Stimulated activated CD8-positive, alpha-beta memory T cell treated with anti-CD3 and anti-CD28 coated beads, Interleukin-4, amount 100 ng/mL, for 4 hours (primary cell): ENCODE measurements at places on chromosomes 11 and 22.

- no peak for DNase-seq
Measured at GRCh38 chr22:42844756-42845155, 12.3 kb downstream of the ARFGAP3 start.

- no peak for DNase-seq
Measured at GRCh38 chr11:92803391-92803790, 166.1 kb upstream of the MTNR1B start.

DNA sequence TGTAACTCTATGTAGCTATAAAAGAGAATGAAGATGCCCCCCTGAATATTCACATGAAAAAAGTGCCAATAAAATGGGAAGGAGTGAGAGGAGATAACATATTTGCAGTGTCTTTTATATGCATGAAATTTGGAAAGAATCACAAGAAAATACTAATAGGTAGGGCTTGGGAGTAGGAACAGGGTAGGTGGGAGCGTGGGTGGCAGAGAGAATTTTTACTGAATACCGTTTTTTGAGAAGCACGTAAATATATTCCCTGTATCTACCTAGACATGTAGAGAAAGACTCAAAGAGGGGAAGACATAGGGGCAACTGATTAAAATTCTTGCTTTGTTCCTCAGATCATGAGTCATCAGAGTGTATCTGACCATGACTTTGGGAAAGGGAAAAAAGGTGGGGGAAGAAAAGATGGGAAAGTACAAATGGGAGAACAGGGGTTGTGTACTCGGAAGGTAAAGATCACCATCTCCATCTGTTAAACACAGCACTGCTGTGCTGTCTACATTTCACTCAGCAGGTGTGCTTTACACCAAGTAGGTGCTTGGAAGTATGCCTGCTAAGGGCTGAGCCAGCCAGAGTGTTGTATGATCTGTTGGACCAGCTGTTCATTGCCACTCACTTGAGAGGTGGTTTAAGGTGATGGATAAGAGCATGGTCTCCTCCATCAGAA, 16.0 kb downstream of the PRR5L start:
- no peak for DNase-seq

- DNase-seq = no peak
Measured at GRCh38 chr11:20355221-20356219, 8.0 kb upstream of the HTATIP2 start.

DNA sequence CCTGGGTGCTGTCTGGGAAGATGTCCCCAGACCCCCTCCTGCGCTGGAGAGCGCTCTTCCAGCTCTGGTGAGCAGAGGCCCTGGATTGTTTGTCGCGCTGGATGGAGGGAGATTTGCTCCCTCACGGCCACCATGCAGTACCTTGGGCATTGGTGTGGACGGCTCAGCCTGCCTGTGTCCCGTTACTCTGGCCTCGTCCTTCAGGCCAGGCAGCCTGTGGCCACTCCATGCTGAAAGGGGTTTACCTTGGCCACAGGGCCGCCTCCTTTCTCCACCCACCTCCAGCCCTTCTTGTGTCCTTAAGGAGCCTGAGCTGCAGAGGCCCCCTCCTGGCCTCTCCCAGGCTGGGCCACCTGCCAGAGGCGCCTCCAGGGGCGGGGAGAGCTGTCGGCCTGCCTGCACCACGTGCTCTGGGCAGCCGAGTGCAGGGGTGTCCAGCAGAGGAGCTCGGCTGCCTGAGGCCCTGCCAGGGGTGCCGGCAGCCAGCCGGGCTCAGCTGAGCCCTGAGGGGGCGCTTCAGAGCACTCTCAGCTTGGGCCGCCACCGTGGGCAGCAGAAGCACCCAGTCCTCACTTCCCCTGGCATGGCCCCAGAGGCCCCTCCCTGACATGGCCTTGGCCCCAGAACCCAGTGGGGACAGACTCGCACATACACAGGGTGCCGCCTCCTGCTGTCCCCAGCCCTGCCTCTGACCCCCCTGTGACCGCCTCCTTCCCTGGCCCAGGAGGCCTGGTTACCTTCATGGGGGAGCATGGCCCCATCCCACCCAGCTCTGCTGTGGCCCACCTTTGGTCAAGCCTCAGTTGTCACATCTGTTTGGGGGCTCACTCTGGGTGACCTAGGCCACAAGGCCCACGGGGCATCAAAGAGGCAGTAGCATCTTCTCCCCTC, 3.4 kb downstream of the CCND1 start:
- no peak for DNase-seq

DNA sequence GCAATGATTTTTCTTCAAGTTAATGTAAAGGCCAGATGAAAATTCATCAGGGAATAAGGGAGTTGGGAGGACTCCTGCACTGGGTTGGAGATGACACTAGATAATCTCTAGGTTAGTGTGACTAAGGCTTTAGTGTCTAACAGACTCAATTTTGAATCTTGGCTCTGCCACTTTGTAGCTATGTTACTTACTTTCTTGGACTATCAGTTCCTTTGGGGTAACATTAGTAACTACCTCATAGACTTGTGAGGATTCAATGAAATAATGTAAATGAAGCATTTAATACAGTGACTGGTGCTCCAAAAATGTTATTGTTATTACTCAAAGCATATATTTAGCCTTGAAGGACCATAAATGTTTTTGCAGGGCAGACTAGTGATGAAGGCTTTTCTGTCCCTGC, 9.6 kb upstream of the CCDC89 start:
- DNase-seq = no peak

DNA sequence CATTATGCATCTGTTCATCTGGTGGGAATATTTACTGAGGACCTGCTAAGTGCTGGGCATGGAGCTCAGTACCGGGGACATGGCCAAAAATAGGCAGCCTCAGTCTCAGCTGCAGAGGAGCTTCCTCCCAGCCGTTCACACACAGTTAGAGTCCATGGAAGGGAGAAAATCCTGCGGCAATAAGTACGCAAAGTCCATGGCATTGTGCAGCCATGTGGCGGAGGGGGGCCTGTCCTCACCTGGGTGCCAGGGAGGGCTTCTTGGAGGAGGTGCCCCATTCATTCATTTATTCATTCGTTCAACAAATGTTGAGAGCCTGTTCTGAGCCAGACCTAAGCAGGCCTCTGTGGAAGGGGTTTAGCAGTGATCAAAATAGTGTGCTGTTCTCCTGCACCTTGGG, 59.3 kb upstream of the ANO1 start:
- no peak for DNase-seq

- DNase-seq = no peak
Measured at GRCh38 chr11:131689049-131689925, 318.9 kb downstream of the NTM start.

DNA sequence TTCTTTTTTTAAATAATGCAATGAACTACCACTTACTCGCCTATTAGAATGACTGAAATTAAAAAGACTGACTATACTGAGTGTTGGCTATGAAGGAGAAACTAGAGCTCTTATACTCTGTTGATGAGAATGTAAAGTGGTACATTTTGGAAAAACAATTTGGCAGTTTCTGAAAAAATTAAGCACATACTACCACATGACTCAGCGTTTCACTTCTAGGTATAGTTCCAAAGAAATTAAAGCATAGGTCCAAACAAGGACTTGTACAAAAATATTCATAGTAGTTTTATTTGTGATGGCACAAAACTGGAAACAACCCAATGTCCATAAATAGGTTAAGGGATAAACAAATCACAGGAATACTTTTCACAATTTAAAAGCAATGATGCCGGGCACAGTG, 22.4 kb upstream of the SLC29A2 start:
- no peak for DNase-seq

DNA sequence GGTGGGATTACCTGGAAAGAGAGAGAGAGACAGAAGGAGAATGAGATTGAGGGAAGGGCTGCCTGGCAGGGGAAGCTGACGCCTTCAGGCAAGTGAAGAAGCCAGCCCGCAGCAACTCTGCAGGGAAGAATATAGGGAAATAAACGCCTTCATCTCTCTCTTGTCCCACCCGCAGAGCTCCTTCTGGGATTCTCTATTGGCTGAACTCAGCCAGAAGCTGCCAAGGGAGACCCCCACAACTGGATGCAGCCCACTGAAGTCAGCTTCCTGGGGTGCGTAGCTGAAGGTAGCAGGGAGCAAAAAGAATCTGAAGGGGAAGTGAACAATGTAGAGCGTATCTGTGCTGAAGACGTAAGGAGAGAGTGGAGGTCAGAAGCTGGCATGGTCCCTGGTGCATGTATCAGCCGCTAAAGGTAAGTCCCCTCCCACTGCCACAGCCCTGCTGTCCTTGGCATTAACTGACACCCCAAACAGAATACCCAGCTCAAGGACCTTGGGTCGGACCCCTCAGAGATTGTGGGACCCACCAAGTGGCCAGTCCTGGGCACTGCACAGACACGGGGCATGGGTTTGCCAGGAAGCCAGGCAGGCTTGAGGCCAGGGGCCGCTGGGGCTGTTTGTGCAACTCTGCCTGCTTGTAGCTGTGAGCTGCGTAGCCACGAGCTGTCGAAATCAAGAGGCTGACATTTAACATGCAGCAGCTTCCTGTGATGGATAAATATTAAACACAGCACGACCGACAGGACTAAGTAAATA, 469.9 kb downstream of the MN1 start:
- no peak for DNase-seq

GRCh38 chr11:120392793-120393192, 56.6 kb downstream of the ARHGEF12 start:
- no peak for DNase-seq

DNA sequence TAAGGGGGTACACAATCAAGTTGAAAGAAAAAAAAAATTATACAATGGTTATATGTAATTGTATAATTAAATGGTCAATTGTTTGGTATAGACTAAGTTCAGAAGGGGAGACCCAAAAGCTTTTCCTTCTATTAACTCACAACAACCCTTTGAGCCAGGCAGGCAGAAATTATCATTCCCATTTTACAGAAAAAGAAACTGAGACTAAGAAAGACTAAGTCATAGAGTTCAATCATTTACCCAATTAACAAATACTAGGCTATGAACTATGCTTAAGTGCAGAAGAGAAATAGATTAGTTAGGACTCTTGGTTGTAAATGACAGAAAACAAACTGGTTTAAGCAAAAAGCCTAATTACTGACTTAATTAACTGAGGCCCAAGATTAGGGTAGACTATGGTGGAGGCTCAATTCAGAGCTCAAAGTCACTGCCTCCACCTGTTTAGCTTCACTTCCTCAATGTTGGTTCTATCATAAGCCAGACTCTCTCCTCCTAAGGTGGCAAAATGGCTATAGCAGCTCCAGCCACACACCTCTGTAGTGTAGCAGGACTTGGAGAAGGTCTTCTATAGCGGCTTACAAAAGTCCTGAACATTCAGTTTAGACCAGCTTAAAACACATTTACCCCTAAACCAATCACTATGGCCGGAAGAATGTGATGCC, 34.2 kb downstream of the FAM168A start:
- no peak for DNase-seq

DNA sequence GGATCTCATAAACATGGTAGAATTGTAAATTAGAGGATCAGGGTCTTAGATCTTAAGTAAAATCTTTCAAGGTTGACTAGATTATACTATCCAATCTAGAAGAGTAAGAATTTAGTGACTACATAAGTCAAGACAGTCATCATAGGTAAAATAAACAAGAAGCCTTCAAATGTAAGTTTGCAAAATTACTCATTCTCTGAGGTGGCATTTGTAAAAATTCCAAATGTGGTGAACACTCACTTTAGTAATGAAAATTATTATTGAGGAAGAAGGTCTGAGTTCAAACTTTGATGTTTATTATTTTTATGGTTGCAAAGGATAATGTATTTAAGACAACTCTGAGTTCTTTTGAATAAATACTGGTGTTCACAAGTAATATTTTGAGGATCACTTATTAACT, 4.6 kb downstream of the HYLS1 start:
- DNase-seq = no peak

DNA sequence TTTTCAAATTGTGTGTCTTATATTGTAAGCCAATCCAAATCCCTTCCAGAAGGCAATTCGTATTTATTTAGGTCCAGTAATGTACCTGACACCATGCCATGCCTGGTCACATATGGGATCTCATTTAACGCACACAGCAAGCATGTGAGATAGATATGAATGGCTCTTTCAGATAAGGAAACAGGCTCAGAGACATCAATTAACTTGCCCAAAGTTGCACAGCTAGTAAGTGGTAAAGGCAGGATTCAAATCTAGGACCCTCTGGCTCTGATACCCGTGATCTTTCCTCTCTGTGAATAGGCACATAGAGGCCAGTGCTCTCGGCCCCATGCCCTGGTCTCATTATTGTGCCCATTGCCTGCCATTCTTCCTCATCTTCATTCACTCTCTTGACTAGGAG, 34.3 kb downstream of the KCNJ4 start:
- DNase-seq = no peak

- no peak for DNase-seq
Measured at GRCh38 chr22:41461901-41462300, 6.6 kb downstream of the PHF5A start.

DNA sequence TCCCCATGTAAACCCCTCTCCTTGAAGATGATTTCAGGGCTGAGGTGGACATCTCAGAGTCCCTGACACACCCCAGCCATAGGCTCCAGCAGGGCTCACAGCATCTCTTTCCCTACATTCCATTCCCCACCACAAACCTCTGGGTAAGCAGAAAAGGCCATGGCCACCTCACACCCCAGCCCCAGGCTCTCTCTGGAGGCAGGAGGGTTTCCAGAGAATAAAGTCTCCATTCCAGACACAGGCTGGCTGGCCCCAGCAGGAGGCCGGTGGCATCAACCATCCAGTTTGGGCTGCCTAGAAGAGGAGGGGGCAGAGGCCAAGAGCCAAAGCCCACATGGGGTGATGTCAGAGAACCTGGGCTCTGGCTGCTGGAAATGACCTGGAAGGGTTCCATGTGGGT, 61.4 kb downstream of the TP53I11 start:
- DNase-seq = no peak

DNA sequence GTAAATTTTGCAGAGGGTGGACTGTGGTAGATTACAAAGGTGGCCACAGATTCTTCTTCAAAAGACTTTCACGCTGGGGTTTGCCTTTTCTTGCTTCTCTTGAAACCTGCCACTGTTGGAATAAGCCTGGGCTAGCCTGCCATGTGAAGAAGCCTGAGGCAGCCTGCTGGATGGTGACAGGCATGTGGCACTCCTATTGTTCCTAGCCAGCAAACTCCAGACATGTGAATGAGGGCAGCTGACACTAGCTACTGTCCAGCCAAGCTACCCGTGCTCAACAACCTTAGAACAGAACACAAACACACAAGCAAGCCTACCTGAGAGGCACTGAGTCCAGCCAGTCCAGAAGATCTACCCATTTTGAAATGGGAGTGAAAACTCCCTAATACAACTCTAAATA, 322.7 kb upstream of the LARGE1 start:
- no peak for DNase-seq

DNA sequence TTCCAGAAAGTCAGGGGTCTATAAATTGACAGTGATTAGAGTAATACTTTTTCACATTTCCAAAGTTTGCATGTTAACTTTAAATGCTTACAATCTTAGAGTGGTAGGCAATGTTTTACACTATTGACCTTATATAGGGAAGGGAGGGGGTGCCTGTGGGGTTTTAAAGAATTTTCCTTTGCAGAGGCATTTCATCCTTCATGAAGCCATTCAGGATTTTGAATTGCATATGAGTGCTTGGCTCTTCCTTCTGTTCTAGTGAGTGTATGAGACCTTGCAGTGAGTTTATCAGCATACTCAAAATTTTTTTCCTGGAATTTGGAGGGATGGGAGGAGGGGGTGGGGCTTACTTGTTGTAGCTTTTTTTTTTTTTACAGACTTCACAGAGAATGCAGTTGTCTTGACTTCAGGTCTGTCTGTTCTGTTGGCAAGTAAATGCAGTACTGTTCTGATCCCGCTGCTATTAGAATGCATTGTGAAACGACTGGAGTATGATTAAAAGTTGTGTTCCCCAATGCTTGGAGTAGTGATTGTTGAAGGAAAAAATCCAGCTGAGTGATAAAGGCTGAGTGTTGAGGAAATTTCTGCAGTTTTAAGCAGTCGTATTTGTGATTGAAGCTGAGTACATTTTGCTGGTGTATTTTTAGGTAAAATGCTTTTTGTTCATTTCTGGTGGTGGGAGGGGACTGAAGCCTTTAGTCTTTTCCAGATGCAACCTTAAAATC, 5.3 kb downstream of the MALAT1 start:
- DNase-seq = no peak
